ENCODE measurements at places on chromosomes 11 and 22.

DNA sequence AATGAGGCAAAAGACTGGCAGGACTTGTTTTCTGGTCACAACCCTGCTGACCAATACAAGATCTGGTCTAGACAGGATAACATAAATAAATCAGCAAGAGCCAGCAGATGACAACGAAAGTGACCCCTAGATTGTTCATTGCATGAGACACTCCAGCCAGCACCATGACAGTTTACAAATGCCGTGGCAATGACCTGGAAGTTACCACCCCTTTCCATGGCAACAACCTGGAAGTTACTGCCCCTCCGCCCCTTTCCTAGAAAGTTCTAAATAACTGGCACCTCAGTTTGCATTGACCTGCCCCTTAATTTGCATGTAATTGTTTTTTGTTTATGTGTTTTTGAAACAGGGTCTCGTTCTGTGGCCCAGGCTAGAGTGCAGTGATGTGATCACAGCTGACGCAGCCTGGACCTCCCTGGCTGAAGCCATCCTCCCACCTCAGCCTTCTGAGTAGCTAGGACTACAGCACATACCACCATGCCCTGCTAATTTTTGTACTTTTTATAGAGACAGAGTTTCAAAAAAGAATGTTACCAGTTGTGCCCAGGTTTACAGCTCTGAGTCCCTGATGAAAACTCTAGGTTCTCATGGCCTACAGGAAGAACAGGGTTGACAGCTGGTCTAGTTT is 38.1 kb upstream of the WT1 start:
- DNase-seq, result no peak

- DNase-seq, result no peak
Measured at GRCh38 chr11:77131560-77131959, 3.5 kb downstream of the MYO7A start.

GRCh38 chr22:35443338-35443737 is 43.4 kb downstream of the MCM5 start:
- no peak for DNase-seq

DNA sequence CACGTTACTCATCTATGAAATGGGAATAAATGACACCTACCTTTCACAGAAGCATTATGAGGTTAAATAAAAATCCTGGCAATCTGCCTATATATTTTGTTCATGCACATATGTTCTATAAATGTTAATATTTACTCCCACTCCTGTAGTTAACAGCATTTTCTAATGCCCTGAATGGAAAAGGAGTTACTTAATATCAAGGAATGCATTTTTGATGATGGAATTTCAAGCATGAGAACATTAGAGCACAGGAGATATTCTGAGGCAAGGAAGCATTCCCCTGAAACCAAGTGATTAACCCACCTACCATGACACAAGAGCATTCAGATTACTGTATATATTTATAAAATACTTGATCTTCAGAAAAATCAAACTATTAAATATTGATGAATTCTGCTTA is 102.1 kb downstream of the ARHGAP32 start:
- DNase-seq, result no peak

GRCh38 chr11:15507592-15507991 is 392.9 kb downstream of the INSC start:
- DNase-seq, result no peak

All from cerebellar cortex (tissue), 1 donor.